ENCODE measurements at places on chromosomes 4 and X. TPM values are rescaled to one million over a fixed set of nuclear protein-coding genes. Genes with fewer than 3 reads are reported as not detected.

RPGR gene
- total RNA-seq, result 16.5 TPM

KCTD8 gene
- total RNA-seq, result not detected

SPANXB1 gene
- not detected for total RNA-seq

MTTP gene
- total RNA-seq, result 0.47 TPM

TEX13D gene
- not detected for total RNA-seq

CFAP99 gene
- total RNA-seq, result 24.7 TPM

SOWAHB gene
- total RNA-seq, result 3.4 TPM

- DNase-seq, result no peak
These were observed 82.9 kb downstream of the PDLIM5 start for GRCh38 chr4:94534401-94535312.

DNA sequence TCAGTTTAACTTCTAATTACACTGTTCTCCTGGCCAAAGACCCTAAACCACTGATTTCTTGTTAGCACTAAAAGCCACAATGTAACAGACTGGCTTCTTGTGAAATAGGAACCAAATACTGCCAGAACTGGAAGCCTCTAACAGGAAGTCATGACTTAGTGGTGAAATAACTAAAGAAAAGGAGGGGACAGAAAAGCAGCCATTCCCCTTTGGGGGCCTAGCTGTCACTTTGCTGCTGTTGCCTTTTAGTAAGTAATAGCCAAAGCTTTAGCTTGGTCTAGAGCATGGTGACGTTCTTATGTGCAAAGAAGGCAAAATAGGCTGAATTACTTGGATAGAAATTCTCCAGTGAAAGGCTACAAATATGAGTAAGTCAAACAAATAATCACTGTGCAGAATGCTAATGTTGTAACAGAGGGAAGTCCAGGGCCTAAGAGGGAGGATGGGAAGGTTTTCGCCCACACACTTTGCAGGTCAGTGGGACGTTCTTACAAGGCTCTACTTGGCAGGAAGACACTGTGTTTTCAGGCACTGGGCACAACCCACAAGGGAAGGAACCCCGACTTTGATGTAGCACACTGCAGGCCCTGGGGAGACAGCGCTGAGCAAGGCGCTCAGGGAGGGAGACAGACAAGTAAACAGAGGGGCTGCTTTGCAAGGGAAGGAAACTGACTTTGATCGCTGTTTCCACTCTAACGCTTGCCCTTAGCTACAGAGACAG is 16.7 kb downstream of the GAB3 start:
- no peak for DNase-seq

GRCh38 chr4:3515646-3516045 is 16.6 kb downstream of the LRPAP1 start:
- peak; percentile 24 for DNase-seq

GRCh38 chrX:150731795-150732194 is 38.6 kb downstream of the MTMR1 start:
- no peak for DNase-seq

DNA sequence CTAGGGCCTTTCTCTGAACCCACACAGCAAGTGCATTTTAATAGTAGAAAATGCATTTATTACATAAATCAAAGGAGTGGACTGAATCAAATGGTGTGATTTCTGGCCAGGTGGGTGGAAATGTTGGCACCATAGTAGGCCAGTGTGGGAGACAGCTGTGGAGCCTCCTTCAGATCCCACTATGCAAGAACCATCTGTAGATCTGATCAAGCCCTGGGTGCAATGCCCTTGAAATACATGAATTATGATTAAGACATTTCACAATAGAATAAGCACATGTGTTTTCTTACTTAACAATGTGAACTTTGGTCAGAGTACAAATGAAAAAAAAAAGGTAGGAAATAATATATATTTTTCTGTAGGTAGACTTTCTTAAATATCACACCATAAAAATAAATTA is 204.3 kb downstream of the PCDH7 start:
- DNase-seq, result no peak

DNA sequence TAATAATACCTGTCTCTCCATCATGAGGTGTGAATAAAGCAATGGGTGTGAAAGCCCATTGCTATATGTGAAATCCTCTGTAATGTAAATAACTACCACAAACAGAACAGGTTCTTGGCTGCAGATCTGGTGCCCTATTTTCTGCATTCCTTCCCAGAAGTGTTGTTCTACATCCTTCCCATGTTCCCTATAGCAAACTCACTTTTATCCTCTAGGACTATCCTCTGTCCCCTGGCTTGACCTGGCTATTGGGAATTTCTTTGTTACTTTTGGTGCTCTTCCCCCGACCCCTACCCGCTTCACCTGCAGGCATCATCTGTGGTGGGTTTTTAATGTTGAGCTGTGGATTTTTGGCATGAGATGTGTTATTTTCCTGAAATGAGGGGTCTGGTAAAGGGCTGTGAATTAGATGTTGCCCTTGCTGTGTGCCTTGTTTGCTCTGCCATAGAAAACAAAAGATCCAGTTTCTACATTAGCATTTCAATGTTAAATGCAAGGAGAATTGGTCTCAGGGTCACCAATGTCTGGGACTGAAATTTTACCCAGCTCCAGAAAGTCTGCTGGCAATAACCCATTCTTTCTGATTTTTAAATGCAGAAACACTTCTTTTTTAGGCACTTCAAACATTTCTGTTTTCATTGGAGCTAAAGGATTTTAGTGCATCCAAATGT is 13.6 kb upstream of the FREM3 start:
- no peak for DNase-seq

- no peak for DNase-seq
These were observed 89.6 kb upstream of the MTM1 start for GRCh38 chrX:150478496-150479492.

DNA sequence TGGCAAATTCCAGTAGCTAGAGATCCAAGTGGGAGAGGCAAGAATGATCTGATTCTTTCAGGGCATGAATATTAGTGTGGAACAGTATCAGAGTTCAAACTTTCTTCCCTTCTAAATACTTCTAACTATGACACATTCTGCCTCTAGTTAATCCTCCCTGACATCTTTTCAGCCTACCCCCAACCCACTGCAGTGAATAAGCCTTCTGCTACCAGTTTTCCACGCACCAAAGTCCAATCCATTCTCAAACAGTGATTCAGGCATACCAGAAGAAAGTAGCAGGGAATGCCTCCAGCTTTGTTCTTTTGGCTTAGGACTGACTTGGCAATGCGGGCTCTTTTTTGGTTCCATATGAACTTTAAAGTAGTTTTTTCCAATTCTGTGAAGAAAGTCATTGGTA is 155.4 kb upstream of the FTHL17 start:
- no peak for DNase-seq

GRCh38 chr4:54879576-54879975 is 221.8 kb downstream of the KIT start:
- no peak for DNase-seq

DNA sequence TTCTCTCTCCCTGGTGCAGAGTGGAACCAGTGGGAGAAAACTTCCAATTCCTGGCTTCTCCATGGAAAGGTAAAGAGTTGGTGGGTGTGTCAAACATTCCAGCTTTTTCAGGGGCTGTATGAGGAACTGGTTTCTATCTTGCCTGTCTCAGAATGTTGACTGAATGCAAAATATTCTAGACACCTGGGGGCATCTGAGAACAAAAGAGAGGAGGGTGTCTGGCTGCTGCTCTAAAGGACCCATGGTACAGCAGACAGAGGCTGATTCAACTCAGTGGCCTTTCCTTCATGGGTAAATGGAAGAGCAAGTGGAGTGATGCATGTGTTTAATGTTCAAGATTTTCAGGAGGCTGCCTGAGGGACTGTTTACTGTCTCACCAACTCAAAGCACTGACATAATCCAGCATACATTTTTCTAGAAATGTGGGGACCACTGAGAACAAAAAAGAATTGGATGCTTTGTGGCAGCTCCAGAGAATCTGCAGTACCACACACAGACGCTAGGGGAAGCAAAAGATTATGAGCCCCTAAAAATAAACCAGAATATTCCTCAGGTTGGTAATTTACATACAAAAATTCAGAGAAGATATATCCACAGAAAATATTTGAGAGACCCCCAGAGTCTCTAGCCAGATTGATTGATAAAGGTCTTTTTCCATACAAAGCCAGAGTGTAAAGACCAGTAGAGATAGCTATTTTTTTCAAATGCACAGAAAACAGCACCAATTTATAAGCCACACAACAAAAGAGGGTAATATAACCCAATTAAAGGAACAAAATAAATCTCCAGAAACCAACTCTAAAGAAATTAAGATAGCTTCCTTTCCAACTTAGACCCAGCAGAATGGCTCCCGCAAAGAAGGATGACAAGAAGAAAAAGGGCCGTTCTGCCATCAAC is 48.0 kb upstream of the STARD8 start:
- no peak for DNase-seq

- DNase-seq, result no peak
These were observed 33.0 kb upstream of the LEF1 start for GRCh38 chr4:108201774-108202173.

DNA sequence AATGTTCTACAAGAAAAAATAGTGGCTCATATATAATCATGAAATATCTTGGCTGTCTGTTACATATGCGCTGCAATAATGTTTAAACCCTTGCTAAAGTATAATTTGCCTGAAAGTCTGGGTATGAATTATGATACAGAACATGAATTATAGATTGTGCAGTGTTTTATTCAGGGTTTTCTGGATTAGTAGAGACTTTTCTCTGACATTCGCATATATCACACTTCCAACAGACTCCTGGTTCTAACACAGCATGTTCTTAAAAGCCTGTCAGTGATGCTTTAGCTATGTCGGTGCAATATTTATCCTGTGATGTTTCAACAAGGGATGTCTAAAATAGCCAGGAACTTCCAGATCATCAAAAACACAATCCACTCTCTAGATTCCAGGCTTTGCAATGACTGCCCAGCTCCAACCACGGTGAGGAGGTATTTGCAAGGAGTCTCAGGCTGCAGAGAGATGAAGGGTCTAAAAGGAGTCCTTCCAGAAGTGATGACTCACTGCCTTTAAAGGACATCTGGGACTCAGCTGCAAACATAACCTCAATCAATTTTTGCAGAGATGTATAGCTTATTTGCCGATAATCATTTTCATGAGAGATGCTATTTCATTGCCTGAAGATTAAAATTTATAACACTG is 69.4 kb downstream of the RWDD4 start:
- DNase-seq, result no peak

DNA sequence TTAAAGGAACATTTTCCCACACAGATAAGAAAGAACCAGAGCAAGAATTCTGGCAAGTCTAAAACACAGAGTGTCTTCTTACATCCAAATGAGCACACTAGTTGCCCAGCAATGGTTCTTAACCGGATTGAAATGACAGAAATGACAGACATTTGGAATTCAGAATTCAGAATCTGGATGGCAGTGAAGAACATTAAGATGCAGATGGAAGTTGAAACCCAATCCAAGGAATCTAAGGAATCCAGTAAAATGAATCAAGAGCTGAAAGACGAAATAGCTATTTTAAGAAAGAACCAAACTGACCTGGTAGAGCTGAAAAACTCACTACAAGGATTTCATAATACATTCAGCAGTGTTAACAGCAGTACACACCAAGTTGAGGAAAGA is 21.5 kb downstream of the ANAPC10 start:
- DNase-seq, result no peak

- DNase-seq, result no peak
These were observed 101.9 kb downstream of the LNX1 start for GRCh38 chr4:53489279-53489889.

DNA sequence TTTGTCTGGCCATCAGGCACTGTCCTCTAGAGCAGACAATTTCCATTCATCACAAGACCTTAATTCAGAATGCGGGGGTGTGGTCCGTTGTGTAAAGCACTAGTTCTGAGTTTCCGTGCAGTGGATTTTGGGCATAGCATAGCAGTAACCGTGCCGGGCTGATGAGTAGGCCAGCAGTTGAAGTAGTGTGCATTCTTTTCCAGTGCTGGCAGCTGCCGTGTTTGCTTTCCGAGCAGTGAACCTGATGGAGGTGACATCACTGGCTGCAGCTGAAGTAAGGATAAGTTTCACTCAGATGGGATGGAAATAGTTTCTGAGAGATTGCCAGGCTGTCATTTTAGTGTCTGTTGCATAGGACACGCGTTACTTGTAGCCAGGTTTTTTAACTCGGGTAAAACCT is 107.0 kb upstream of the STIM2 start:
- peak; percentile 24 for DNase-seq

- no peak for DNase-seq
These were observed 70.2 kb downstream of the CD38 start for GRCh38 chr4:15848191-15848842.

- no peak for DNase-seq
These were observed 2.0 kb upstream of the ABCB7 start for GRCh38 chrX:75158054-75158453.

DNA sequence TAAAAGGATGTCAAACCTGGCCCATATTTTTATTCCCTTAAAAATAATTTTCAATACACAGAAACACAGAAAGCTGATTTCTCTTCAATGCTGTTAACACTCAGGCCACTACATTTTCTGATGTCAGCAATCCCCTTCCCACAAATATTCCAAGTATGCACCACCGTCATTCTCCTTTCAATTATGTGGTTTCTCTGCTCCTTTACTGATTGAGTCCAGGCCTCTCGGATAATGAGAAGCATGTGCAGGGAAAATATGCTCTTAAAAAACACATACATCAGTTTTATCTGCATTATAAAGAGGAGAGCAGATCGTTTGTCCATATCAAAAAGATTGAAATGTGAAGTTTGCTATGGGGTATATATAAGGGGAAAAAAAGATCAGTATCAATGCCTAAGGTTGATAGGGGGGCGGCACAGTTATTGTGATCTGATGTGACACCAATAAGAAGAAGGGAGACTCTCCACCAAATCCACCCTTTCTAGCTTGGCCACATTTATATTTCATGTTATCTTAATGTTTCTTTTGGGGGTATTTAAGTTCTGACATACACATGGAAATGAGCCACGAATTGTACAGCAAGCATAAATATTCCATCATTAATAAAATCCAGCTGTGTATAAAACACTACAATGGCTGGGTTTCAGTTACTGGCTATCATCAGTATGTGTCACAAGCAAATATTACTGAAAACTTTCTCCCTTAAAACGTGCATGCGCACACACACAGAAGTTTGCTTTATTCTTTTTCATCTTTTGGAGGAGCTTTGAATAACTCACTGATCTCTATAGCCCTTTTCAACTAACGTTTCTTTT is 6.4 kb downstream of the AMOT start:
- DNase-seq, result no peak

- DNase-seq, result peak; percentile 93
These were observed at the start of gene WDR17 for GRCh38 chr4:176065435-176066291. TSS of gene WDR17 (plus strand) at chr4:176065841. CDS start at chr4:176111581, 45,740 bp downstream.

All from upper lobe of left lung (tissue), 6 donors.